Activated T-cell treated with anti-CD3 and anti-CD28 coated beads, Interleukin-2, amount 50 U/mL, for 4 hours (primary cell): ENCODE measurements at places on chromosomes 16 and 17.

DNA sequence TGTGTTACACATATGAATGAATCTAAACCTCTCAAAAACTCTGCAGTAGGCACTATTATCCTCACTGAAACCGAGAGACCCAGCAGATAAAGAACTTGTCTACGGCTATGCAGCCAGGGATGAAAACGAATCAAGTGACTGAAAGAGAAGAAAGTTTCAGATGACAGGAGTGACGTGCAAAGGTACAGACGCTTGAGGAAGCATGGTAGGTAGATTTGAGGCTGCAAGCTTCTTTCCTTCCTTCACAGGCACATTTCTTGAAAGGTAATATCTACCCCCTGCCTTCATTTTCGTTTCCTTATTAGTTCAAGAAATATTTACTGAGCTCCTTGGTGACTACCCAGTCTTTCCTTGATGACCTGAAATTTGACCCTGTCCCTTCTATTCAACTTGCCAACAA, 211.5 kb upstream of the AXIN2 start:
- DNase-seq: no peak

GRCh38 chr16:57663917-57664661, 4.0 kb upstream of the ADGRG3 start:
- DNase-seq: no peak

DNA sequence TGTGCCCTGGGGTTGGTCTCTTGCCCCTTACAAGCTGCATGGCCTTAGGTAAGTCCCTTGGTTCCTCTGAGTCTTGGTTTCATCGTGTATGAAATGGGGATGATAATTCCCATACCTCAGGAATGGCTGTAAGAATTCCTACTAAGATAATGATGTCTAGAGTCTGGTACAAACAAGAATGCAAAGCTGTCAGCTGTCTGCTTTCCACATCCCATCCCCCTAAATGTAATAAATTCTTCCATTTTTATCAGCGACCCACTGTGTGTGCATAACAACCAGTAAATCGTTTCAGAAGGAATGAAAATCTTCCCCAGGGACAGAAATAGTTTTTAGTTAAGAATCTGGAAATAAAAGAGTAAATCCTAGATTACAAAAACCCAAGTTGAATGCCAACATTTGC, 95.4 kb downstream of the CPPED1 start:
- DNase-seq: no peak

- DNase-seq: no peak
Observed at GRCh38 chr16:3861808-3862451, 18.6 kb downstream of the CREBBP start.

DNA sequence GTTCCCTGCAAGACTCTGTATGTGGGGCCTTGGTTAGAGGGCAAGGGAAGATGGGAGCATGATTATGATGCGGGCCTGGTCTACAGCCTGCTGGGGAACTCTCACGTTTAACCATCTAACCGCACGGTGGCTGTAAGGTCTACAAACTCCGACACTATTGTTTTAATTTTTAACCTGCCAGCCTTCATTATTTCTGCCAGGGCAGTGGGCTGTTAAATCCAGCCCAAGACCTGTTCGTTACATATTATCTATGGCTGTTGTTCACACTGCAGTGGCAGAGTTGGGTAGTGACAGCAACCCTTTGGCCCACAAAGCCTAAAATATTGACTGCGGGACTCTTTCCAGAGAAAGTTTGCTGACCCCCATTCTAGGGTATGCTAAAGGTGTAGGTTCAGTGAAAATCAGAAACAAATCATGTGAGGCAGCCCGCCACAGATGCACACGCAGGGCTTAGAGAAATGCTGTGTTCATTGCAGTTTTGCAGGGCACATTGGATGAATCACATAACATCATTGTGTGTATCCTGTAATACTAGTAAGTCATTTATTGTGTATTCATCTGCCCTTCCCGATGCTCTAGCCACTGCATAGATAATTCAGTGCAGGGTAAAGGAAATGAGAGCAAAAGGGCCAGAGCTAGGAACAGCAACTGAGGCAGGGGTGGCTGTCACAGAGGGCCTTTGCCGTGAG, 14.3 kb downstream of the SNX29 start:
- no peak for DNase-seq

GRCh38 chr16:5850632-5851392, 753.2 kb upstream of the EEF2KMT start:
- DNase-seq: no peak
